ENCODE measurements at places on chromosomes 5 and 9. TPM values are rescaled to one million over a fixed set of nuclear protein-coding genes. Genes with fewer than 3 reads are reported as not detected.

The CNTFR gene
- total RNA-seq = not detected

The GABRP gene
- not detected for total RNA-seq

The BSPRY gene
- not detected for total RNA-seq

The CYSRT1 gene
- total RNA-seq = 0.30 TPM

The GCNT4 gene
- total RNA-seq = 0.23 TPM

The CDKN2B gene
- 74.0 TPM for total RNA-seq

The RHOBTB3 gene
- 273 TPM for total RNA-seq

The CCNO gene
- total RNA-seq = not detected

The INSL4 gene
- total RNA-seq = not detected

The HAPLN1 gene
- total RNA-seq = 24.8 TPM

The SPINK14 gene
- total RNA-seq = not detected

The INVS gene
- total RNA-seq = 31.4 TPM

The OCLN gene
- total RNA-seq = 0.59 TPM

The PCDHA8 gene
- under 0.01 TPM for total RNA-seq

The HRH2 gene
- not detected for total RNA-seq

The BTNL9 gene
- total RNA-seq = not detected

The NTNG2 gene
- 4.2 TPM for total RNA-seq

The GADD45G gene
- 1.8 TPM for total RNA-seq

The ADAMTSL1 gene
- total RNA-seq = 531 TPM

The EQTN gene
- total RNA-seq = not detected

Data from smooth muscle cell of the umbilical artery (primary cell).